ENCODE measurements at places on chromosomes 6 and 20.

DNA sequence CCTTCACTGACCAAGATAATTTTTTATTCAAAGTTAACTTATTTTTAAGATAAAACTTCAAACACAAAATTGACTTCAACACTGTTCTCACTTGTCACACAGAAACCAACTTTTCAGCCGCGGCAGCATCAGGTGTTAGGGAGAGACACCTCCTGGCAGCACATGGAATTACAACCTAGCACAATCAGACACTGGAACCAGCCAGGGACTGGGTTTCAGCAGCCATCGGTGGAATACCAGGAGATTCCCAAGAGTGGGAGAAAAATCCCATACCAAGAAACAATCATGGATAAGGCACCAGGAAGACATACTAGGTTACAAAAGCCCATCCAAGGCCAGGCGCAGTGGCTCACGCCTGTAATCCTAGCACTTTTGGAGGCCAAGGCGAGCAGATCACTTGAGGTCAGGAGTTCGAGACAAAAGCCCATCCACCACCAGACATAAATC lies 70.0 kb downstream of the SNX5 start:
- DNase-seq: peak; percentile 65

GRCh38 chr6:103874575-103874974 lies 985.1 kb downstream of the HACE1 start:
- no peak for DNase-seq

GRCh38 chr6:82380566-82381185 lies 17.1 kb downstream of the TPBG start:
- DNase-seq: no peak

DNA sequence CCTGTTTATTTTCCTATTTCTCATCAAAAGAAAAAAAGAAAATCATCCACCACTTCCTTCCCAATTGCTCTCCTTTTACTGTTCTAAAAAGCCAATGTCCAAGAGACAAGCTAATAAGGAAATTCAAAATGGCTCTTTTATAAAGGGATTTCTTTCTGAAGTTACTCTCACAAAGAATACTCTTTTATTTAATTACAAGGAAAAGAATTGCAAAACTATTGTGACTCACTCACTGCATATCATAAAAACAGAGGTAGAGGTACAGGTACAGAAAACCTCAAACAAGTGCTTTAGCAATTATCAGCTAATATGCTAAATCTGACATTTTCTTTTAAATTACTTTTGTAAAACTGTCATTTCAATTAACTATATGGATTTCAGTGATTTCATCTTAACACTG lies 18.1 kb downstream of the DEK start:
- DNase-seq: no peak

GRCh38 chr6:116497113-116497676 lies 14.2 kb upstream of the CALHM5 start:
- DNase-seq: no peak

- no peak for DNase-seq
Observed at GRCh38 chr6:138815221-138815620, 19.3 kb downstream of the ECT2L start.

GRCh38 chr20:44204156-44204831 lies 6.3 kb downstream of the OSER1 start:
- no peak for DNase-seq

DNA sequence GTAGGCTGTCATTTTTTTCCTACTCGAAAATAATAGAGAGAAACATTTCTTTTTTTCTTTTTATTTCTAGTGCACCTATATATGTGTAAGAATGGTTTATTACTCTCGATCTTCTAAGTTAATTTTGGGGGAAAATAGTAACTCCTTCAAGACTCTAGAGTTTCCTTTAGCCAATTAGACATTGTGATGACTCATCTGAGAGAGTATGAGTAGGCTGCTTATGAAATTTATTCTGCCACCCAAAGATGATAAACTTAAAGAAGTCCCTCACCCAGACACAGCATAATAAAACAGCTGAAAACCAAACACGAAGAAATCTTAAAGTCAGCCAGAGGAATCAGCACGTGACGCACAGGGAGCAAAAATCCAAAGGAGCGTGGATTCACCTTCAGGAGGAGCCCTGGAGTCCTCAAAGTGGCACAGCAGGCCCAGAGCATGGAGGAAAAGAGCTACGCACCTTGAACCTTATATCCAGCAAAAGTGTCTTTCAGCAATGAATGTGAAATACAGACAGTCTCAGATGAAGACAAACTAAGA lies 81.9 kb downstream of the ERMARD start:
- DNase-seq: no peak

DNA sequence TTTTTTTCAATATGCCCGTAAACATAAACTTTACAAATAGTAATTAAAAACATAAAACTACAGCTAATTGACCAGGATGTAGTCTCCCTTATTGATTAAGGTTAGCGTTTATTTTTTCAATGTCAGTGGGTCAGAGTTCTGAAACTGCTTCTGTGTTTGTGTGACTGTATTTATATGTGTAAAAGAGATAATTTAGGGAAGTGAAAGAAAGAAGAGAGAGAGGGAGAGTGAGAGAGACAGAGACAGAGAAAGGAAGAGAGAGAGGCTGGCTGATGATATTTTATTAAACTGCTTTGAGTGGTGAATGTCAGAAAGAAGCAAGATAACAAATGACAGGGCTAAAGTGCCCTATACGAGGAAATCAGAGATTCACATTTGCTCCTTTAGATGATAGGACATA lies 266.1 kb upstream of the PTCHD4 start:
- no peak for DNase-seq

GRCh38 chr6:69973138-69973537 lies 106.8 kb downstream of the COL19A1 start:
- no peak for DNase-seq

- DNase-seq: no peak
Observed at GRCh38 chr6:27911956-27912446, at the start of gene OR2B2. TSS of gene OR2B2 (minus strand) at chr6:27912396. CDS start at chr6:27912319, 77 bp downstream.

DNA sequence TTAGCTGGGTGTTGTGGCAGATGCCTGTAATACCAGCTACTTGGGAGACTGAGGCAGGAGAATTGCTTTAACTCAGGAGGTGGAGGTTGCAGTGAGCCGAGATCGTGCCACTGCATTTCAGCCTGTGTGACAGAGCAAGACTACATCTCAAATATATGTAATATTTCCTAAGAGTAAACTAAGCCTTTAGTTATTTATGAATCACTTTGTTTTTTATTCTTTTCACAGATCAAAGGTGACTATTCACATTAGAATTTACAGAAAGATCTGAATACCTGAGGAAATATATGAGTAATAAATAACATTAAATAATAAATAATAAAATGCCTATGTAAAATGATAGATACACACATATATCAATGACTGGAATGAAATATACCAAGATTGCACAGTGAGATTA lies 630.8 kb upstream of the IMPG1 start:
- no peak for DNase-seq

DNA sequence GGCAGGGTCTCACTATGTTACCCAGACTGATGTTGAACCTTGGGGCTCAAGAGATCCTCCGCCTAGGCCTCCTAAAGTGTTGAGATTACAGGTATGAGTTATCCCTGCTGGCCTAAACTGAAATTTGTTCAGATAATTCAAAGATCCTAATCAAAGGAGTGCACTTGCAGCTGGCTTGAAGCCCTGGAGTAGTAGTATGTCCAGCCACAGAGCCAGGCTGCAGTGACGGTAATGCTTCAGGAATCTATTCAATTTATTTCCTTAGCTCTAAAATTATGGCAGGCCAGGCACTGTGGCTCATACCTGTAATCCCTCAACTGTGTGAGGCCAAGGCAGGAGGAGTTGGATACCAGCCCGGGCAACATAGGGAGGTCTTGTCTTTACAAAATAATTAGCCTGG lies 1.4 kb upstream of the DDX43 start:
- no peak for DNase-seq

DNA sequence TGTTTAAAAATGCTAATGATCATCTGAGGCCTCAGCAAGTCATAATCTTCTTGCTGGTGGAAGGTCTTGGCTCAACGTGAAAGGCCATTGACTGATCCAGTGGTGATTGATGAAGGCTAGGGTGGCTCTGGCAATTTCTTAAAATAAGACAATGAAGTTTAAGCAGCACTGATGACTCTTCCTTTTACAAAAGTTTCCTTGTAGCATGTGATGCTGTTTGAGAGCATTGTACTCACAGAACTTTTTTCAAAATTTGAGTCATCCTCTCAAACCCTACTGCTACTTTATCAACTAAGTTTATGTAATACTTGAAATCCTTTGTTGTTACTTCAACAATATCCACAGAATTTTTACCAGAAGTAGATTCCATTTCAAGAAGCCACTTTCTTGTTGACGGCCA lies 382.3 kb downstream of the ESR1 start:
- peak; percentile 31 for DNase-seq

GRCh38 chr20:1827974-1828785 lies 67.0 kb upstream of the SIRPA start:
- DNase-seq: no peak

DNA sequence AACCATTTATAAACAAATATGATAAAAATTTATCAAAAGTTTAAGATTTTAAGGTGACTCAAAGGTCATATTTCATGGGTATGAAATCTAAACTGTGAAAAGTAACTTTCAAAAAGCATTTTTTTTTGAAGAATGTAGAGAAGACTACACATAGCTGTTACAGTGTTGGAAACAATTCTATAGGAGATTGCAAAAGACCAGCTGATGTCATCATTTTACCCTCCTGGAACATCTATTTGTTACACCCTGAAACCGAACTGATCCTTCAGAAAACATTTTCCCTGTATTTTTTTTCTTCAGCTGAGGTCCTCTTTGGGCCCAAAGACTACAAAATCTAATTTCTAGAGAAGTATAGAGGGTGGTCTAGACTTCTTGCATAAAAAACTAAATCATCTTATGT lies 297.5 kb upstream of the FERMT1 start:
- DNase-seq: no peak

DNA sequence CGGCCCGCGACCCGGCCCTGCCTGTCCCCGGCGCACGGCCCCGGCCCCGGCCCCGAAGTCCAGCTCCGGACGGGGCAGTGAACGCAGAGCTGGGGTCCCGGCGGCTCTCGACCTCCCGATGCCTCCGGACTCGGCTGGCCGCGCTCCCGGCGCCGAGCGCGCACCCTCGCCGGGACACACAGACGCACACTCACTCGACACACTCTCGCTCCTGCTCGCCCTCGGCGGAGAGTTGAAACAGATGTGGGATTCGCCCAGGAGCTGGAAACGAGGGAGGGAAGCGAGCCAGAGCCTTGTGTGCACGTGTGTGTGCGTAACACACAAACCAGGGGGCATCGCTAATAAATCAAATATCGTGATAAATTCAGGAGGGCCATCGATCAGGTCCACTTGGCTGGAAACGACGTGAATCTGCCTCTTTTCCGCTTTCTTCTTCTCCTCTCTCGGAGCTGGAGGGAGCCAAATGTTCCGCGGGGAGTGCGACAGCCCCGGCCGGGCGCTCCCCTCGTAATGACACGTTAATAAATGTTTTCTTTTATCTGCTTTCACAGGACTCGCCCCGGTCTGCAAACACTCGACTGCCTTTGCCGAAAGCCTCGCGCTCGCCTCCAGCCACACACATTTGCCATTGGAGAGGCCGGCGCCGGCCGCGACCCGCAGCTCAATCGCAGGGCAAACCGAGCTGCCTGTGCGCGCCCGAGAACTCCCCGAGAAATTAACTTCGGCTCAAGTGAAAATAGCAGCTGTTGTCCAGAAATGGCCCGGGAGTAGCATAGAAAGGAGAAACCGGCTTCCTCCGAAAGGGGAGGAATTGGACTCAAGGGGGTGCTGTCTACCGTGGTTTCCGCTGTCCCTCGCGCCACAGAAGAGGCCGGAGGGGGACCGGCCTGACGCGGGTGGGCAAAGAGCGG lies 828 bp upstream of the SULF2 start:
- peak; percentile 13 for DNase-seq

DNA sequence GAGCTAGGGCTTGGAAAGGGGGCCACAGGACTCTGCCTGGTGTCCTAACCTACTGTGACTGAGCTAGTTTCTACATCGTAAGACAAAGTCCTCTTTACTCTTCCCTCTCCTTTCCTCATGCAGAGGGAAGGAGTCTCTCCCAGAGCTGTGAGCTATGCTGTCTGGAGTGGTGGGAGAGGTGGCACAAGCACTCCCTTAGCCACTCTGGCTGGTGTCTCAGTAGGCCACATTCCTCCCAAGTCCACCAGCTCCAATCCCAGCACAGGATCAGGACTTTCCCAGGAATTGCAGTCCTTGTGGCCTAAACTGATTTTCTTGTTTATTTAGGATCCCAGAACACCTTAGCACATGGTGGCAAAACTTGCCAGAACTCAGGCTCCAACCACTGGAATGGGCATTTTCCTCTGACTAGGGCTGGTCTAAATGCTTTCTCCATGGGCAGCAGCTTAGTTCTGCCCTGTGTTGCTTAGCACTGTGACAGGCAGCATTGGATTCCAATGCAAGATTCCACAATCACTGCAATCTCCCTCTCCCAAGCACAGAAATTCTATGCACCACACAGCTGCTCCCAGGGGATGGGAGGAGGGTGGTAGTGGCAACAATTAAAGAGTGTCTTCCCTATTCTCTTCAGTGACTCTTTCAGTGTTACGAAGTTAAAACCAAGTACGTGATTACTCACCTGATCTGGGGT lies 733.3 kb downstream of the HACE1 start:
- DNase-seq: no peak

DNA sequence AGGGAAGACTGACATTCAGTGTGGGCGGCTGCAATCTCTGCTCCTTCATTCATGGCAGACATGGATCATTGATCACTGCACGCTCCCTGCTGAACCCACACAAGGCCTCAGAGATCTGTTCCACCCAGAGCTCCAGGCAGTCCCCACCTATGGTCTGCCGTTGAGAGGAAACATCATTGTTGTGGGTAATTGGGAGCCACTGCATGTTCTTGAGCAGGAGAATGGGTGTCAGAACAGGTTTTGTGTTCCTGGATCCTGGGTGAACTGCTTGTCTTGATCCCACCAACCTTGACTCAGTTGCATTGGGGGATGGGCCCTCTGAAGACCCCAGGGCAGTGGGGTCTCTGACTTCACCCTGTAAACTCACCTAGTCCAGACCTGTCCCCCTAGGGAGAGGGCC lies 23.1 kb upstream of the CCDC167 start:
- no peak for DNase-seq
